ENCODE measurements at places on chromosomes 2 and 18. TPM values are rescaled to one million over a fixed set of nuclear protein-coding genes. Genes with fewer than 3 reads are reported as not detected.

Gene CETN1
- not detected for total RNA-seq

- no peak for DNase-seq
These were observed 97.8 kb upstream of the PMAIP1 start for GRCh38 chr18:59802031-59802430.

Gene KIAA1328
- 9.2 TPM for total RNA-seq

DNA sequence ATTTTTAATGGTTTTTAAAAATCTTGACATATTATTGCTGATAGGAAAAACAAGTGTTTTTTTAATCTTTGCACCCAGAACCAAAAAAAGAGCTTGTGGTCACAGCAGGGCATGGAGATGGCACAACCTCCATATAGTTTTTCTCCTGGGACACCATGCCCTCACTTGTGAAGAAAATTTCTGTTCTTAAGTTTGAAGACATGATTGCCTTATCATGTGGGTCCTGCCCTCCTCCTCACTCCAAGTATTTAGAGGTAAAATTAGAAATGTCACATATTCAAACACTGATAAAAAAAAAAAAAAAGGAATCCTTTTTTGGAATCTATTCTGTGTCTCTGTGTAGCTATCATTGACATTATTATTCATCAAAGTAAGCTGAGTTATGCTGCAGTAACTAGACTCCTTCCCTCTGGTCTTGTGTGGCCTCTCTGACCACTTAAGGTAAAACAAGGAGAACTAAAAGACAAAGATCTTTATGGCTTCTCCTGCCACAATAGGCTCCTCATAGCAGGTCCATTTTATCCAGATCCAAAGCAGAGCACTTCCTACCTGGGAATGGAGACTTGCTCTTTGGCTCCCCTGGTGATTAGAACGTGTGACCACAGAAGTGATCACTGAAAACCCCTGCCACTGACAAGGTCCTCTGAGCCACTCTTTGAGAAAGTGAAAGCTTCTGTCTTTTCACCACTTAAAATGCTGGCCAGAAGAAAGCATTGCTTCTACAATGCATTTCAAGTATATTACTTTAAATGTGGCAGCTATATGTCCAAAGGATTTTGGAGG lies 19.8 kb downstream of the ADD2 start:
- DNase-seq: no peak

DNA sequence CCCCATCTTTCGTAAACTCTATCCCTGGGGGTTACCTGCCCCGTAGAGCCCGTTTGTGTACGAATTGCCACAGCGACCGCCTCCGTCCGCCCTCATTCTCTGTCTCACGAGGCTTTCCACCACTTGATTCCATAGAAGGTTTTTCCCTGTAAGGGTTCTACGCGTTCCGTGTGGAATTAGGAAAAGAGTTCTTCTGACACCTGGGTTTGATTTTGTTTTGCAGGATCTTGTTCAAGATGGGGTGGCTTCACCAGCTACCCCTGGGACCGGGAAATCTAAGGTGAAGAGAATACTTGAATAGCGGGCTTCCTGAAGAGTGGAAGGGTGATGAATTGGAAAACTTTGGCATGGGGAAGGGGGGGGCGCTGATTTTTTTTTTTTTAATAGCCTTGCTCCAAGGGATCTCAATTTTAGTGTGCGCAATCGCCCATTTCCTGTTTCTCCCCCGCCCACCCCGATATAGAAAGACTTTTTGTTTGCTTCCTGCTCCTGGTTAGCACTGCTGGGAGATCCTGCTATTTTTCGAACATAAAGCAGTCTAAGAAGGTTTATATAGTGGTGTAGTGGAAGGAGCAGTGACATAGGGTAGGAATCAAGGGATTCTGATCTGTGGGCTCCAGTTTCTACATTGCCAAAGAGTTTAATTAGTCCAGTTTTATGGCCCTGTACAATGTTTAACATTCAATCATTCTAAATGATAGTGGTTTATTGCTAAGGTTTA lies 564 bp downstream of the GCC2 start:
- DNase-seq: no peak
